ENCODE measurements at places on chromosomes 16 and 17. TPM values are rescaled to one million over a fixed set of nuclear protein-coding genes. Genes with fewer than 3 reads are reported as not detected.

GRCh38 chr16:69476920-69477443 is 52.6 kb downstream of the CYB5B start:
- no peak for DNase-seq
- H3K36me3 ChIP-seq = no peaks in the 10 kb centered on the region
- no peak overlapping the region for H3K27ac ChIP-seq
- H3K27me3 ChIP-seq = no peaks in the 10 kb centered on the region
- H3K4me1 ChIP-seq = peaks cover 7% of the 10 kb centered on the region

GRCh38 chr16:89004209-89004831 is 27.3 kb upstream of the CBFA2T3 start:
- H3K4me1 ChIP-seq = no peaks in the 10 kb centered on the region
- H3K36me3 ChIP-seq = no peaks in the 10 kb centered on the region
- no peak overlapping the region for H3K27ac ChIP-seq
- no peak overlapping the region for H3K4me3 ChIP-seq
- H3K27me3 ChIP-seq = no peaks in the 10 kb centered on the region

GRCh38 chr17:8499614-8500013 is 63.9 kb downstream of the NDEL1 start:
- no peak for DNase-seq
- H3K27ac ChIP-seq = peak overlapping the region; percentile 35
- H3K36me3 ChIP-seq = peaks cover 80% of the 10 kb centered on the region
- no peak overlapping the region for H3K4me3 ChIP-seq

- no peaks in the 10 kb centered on the region for H3K27me3 ChIP-seq
- no peak overlapping the region for H3K4me3 ChIP-seq
- H3K27ac ChIP-seq = no peak overlapping the region
- H3K4me1 ChIP-seq = no peaks in the 10 kb centered on the region
Observed at GRCh38 chr17:69555056-69555455, 140.6 kb downstream of the MAP2K6 start.

GRCh38 chr16:49858200-49859124 is 2.5 kb upstream of the ZNF423 start:
- peak; percentile 61 for DNase-seq
- H3K27ac ChIP-seq = peak overlapping the region; percentile 75
- no peaks in the 10 kb centered on the region for H3K36me3 ChIP-seq
- H3K4me3 ChIP-seq = peak overlapping the region; percentile 97
- H3K27me3 ChIP-seq = no peaks in the 10 kb centered on the region
- peaks cover 4% of the 10 kb centered on the region for H3K4me1 ChIP-seq

DNA sequence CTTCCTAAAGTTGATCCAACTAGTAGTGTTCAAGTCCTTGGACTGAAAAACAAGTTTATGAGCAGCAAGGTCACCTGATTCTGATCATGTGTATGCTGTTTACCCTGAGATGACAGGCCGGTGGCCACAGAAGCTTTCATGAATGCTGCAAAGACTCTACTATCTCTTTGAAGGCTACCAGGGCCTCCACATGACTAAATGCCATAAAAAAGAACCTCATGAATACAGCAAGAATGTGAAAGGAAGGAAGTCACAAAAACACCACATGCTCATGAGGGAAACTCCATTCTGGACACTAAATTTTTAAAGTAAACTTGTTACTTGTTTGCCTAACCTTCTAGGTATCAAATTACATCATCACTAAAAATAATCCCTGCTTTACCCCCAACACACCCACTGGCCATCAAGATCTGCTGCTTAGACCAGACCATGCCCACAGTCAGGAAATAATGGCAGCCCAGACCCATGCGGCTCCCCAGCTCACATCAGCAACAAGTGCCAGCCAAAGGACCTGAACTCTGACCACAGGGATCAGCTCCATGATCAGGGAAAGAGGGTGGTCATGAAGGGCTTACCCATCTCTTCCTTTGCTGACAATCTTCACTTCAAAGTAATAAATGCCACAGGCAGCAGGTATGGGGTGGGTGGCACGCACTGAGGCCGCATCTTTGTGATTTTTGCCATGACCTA is 1.4 kb downstream of the RANBP10 start:
- H3K27me3 ChIP-seq = no peaks in the 10 kb centered on the region
- no peak for DNase-seq
- H3K4me3 ChIP-seq = peak overlapping the region; percentile 95
- H3K36me3 ChIP-seq = peaks cover 2% of the 10 kb centered on the region

DNA sequence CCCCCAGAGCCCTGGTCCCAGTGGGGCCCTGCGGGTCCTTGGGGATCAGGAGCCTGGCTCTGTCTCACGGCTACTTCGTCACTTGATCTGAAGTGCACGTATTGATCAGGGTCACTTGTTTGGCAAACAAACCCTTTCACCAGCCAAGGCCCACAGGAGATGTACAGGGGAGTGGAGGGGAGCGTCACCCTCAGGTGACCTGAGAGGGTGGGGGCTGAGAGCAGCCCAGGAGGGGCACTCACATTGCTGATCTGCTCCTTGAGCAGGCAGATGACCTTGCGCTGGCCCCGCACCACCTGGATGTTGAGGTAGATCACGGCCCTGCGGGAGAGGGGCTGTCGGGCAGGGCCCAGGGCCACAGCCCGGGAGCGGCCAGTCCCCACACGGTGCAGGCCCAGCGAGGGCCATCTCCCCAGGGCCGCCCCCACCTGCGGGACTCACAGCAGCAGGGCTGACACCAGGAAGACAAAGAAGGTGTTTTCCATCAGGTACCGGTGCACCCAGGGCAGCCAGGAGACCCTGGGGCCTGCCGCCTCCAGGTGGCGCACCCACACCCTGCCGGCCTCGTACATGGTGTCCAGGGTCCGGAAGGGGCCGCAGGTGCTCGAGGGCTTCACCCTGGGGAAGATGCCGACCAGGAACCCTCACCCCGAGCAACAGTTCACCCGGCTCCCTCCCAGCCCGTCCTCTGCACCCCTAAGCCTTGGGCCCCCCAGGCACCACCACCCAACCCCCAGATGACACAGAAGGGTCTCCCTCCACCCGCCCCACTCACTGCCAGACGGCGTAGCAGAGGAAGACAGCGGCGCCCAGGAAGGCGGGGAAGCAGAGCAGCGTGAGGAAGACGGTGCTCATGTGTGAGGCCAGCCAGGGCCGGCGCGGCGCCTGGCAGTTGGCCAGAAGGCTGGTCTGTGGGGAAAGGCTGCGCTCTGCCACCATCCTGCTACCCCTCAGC is 11.3 kb downstream of the TMC6 start:
- no peak overlapping the region for H3K27ac ChIP-seq
- H3K4me1 ChIP-seq = peaks cover 6% of the 10 kb centered on the region
- H3K36me3 ChIP-seq = no peaks in the 10 kb centered on the region
- DNase-seq = no peak
- no peaks in the 10 kb centered on the region for H3K27me3 ChIP-seq

DNA sequence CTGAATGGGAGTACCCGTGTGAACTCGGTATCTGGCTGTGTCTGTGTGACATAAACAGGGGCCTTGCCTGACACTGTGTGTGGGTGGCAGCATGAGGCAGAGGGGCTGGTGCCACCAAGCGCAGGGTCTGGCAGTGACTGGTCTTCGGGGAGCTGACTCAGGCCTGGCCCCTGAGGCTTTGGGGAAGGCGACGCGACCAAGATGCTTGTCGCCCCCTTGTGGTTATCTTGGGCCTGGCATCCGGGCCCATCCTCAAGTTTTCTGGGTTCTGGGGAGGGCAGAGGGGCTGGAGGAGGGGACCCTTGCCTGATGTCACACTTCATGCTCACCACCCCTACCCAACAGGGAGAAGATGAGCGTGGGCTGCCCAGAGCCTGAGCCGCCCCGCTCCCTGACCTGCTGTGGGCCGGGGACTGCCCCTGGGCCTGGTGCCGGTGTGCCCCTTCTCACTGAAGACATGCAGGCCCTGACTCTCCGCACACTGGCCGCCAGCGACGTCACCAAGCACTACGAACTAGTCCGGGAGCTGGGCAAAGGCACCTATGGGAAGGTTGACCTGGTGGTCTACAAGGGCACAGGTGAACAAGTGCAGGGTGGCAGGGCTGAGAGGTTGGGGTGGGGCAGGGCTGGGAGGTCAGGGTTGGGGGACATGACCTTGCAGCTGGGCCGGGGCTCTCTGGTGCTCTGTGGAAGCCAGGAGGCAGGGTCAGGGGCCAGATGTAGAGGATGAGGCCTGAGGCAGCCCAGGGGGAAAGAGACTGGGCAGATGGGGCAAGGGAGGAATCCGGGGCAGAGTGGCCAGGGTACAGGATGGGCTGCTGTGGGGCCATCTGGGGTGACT is 24.9 kb downstream of the SBK1 start:
- DNase-seq = no peak
- no peak overlapping the region for H3K4me3 ChIP-seq
- no peaks in the 10 kb centered on the region for H3K27me3 ChIP-seq

DNA sequence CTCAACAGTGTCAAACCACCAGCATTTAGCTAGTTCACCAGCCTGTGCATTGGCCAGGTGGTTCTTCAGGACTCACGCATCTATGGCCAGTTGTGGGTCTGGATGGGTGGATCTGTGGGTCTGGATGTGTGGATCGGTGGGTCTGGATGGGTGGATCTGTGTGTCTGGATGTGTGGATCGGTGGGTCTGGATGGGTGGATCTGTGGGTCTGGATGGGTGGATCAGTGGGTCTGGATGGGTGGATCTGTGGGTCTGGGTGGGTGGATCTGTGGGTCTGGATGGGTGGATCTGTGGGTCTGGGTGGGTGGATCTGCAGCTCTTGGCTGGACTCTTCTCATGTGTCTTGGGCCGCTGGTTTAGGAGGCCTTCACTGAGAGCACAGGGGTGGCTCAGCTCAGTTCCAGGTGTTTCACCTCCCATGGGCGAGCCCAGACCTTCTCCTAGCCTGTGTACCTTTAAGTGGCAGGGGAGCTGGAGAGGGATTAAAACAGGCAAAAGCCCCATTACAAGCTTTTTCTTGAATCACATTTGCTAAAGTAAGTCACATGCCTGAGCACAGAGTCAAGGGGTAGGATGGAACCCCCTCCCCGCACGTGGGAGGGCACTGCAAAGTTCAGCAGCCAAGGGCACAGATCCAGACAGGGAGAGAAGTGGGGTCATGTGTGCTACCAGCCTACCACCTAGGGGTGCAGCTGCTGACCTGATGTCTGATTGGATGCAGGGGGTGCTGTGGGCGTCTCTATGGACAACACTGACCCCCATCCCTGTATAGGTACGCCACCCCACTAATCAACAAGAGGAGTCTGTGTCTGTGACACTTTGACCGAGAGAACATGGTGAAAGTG is 3.4 kb upstream of the NUBP1 start:
- H3K4me3 ChIP-seq = no peak overlapping the region
- peak overlapping the region; percentile 84 for H3K27ac ChIP-seq

- peak overlapping the region; percentile 89 for H3K4me3 ChIP-seq
- peak overlapping the region; percentile 53 for H3K27ac ChIP-seq
- no peaks in the 10 kb centered on the region for H3K36me3 ChIP-seq
Observed at GRCh38 chr16:8962393-8963009, 1.2 kb downstream of the USP7 start.

DNA sequence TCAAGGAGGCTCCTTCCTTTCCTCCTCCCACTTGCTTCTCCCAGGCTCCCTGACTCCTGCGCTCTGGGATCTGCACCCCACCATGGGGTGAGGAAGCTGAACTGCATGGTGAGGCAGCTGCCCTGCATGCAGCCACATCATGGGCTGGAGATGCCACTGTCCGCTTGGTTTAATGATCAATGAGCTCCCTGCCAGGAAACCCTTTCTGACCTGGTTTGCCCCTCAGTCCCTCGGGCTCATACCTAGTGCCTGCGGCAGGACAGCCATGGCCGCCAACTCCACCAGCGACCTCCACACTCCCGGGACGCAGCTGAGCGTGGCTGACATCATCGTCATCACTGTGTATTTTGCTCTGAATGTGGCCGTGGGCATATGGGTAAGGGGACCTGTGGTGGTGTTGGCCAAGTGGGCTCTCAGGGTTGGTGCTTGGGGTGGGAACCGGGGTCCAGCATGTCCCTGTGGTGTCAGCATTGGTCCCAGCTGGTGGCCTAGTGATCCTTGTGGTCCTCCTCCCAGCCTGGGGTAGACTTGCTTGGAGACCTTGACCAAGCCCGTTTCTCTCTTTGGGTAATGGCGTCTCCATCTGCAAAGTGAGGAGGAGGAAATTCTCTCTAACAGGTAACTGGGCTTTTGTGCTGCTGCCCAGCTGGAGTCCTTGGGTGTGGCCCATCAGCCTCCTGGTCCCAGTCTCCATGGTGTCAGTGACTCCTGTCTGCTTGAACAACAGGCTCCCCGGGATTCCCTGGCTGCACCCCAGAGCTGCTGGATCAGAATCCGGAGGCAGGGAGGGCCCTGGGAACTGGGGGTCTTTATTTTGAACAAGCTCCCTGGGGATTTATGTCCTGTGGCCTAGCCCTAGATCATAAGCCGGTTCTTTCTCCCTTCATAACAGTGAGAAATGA is at the start of gene SLC5A10:
SLC5A10 (plus strand) TSS at position 225 of the 902 bp plus-strand sequence; CDS start at position 266, 41 bp downstream.
- no peak for DNase-seq
- no peaks in the 10 kb centered on the region for H3K36me3 ChIP-seq
- H3K4me3 ChIP-seq = no peak within 1 kb of the TSS
- no peak within 1 kb of the TSS for H3K27ac ChIP-seq

DNA sequence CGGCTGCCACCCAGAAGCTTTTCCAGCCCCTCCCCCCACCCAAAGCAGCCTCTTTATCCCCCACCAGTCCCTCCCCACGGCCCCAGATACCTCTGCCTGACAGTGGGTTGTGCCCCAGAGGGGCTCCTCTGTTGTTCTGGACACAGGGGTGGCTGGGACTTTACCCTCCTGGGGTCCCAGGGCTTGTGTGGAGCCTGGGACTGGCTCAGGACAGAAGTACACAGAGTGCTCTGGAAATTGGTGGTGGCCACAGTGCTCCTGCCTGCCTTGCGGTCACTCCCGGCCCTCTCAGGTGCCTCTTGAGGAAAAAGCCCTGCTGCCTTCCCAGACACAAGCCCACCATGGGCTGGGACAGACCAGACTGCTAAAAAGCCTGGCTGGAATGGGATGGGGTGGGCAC is 68.2 kb downstream of the RAB11FIP4 start:
- no peaks in the 10 kb centered on the region for H3K36me3 ChIP-seq
- no peaks in the 10 kb centered on the region for H3K4me1 ChIP-seq
- H3K27me3 ChIP-seq = no peaks in the 10 kb centered on the region

ABCA5 gene
- total RNA-seq = 46.2 TPM

MYCBPAP gene
- total RNA-seq = 0.56 TPM

CDH8 gene
- 7.0 TPM for total RNA-seq

PRDM7 gene
- not detected for total RNA-seq

NT5M gene
- total RNA-seq = not detected
